Vein endothelial cell (primary cell): ENCODE measurements at places on chromosomes 12 and 14. TPM values are rescaled to one million over a fixed set of nuclear protein-coding genes. Genes with fewer than 3 reads are reported as not detected.

Gene EIF2S3B
- 0.96 and 2.6 TPM in 2 replicates for total RNA-seq

Gene FOXM1
- 15.0 and 23.0 TPM in 2 replicates for total RNA-seq

Gene VRTN
- not detected in 2 replicates for total RNA-seq

Gene OR8S1
- total RNA-seq, result not detected in 2 replicates

Gene NEDD1
- 20.9 and 42.1 TPM in 2 replicates for total RNA-seq

Gene GLIPR1L2
- total RNA-seq, result 0.33 TPM in 1 of 2 replicates, not detected in the other

Gene NANOG
- total RNA-seq, result not detected in 2 replicates

Gene SDSL
- 2.0 and 4.2 TPM in 2 replicates for total RNA-seq

Gene TCL1B
- total RNA-seq, result not detected in 2 replicates

Gene CCDC184
- total RNA-seq, result under 0.01 and 0.10 TPM in 2 replicates

Gene SEC23A
- total RNA-seq, result 264 and 303 TPM in 2 replicates

Gene ACOT4
- total RNA-seq, result under 0.01 and 0.38 TPM in 2 replicates

Gene PRH1
- 16.0 and 19.2 TPM in 2 replicates for total RNA-seq

Gene CD163
- total RNA-seq, result not detected in 2 replicates

Gene SFSWAP
- total RNA-seq, result 27.4 and 34.0 TPM in 2 replicates
